ENCODE measurements at places on chromosomes 3 and 15. TPM values are rescaled to one million over a fixed set of nuclear protein-coding genes. Genes with fewer than 3 reads are reported as not detected.
A peak's percentile ranks its signal among the peaks of the same experiment; 100 is the strongest.

- ATAC-seq, result peak; percentile 98
These were observed at the start of gene CAMK1 for GRCh38 chr3:9769426-9770275. TSS of gene CAMK1 (minus strand) at chr3:9769947. CDS start at chr3:9767749, 2,198 bp downstream.

- no peak for ATAC-seq
These were observed 867.8 kb downstream of the SQOR start for GRCh38 chr15:46502667-46503066.

DNA sequence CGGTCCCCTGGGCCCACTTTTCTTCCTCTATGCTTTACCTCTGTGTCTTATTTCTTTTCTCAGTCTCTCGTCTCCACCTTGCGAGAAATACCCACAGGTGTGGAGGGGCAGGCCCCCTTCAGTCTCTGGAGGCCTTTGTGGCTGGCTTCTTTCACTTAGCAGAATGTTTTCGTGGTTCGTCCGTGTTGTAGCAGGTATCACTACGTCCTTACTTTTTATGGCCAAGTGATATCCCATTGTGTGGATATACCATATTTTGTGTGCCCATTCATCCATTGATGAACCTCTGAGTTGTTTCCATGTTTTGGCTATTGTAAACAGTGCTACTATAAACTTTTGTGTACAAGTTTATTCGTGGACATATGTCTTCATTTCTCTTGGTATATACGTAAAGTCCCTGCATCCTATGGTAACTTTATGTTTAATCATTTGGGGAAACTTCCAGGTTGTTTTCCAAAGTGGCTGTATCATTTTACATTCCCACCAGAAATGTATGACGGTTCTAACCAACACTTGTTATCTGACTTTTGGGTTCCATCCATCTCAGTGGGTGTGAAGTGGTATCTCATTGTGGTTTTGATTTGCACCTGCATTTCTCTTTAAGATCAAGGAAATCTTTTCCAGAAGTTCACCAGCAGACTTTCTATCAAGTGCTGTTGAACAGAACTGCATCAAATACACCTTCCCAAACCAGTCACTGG is 5.6 kb downstream of the PIGZ start:
- no peak for ATAC-seq

The RASL12 gene
- total RNA-seq, result not detected

Measured in activated T-helper 17 cell treated with anti-CD3 and anti-CD28 coated beads, Interleukin-2, amount 50 U/mL, for 72 hours (primary cell).